ENCODE measurements at places on chromosomes 1 and 21.

- ATAC-seq: no peak
Measured at GRCh38 chr1:41611068-41611931, 126.8 kb upstream of the EDN2 start.

- ATAC-seq: no peak
Measured at GRCh38 chr1:79807816-79808215, 801.3 kb upstream of the ADGRL4 start.

DNA sequence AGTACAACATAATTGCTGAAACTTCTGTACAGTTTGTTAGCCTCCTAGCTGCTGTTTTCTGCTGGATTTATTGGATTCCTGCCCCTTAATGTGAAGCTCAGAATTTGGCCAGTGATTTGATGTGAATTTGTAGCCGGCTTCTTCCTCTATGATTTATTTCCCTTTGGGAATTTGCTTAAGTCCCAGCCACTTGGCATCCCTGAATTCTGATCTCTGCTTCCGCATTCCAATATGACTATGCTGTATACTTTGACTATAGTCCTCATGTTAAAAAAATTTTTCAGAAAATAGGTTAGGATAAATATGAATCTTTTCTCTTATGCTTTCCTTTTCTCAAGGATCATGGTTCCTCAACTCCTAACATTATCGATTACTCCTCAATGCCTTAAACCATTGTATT is 12.4 kb upstream of the LRIF1 start:
- no peak for ATAC-seq

DNA sequence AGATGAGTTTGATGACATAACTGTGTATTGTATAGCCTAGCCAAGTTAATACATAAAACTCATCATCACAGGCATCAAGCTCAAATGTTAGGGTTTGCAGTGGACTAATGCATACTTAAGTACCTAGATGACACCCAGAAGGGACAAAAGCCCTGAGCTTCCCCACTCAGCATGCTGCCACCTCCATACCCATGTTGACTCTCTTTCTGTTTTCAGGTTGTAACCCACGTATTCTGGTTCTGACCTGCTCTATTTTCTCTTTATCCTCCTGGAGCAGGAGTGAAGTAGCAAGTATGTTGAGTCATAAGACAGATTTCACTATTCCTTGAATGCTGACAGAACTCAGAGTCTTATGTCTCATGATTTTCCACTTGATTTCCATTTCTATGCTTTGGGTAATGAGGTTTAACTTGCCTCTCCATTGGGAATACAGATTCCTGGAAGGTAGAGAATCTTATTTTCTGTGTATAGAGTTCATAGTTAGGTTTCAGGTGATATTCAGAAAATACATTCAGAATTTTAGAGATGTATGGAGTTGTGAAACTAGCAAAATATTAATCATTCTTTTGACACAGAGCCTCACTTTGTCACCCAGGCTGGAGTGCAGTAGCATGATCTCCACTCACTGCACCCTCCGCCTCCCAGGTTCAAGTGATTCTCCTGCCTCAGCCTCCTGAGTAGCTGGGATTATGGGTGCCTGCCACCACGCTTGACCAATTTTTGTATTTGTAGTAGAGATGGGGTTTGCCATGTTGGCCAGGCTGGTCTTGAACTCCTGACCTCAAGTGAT is 122.5 kb upstream of the KCNJ15 start:
- ATAC-seq: no peak
